Hematopoietic multipotent progenitor cell treated with erythropoietin and hydrocortisone succinate and interleukin-3 and kit ligand, for 17 days (in vitro differentiated cells): ENCODE measurements at places on chromosomes 3 and 15.

DNA sequence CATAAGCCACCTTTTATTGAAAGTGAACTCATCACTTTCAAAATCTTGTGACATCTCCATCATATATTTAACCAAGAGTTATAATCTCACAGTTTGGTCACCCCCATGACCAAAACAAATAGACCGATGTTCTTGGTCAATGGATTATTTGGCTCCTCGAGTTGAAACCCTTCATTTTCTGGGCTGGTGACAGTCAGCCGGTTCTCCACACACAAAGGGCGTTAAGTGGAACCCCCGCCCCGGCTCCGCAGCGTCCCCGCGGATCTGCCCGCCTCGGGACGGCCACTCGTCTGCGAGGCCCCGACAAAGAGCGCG lies 772 bp downstream of the TSPAN3 start:
- DNase-seq, result no peak

- no peak for DNase-seq
These were observed 106.3 kb upstream of the ALCAM start for GRCh38 chr3:105260385-105260784.

DNA sequence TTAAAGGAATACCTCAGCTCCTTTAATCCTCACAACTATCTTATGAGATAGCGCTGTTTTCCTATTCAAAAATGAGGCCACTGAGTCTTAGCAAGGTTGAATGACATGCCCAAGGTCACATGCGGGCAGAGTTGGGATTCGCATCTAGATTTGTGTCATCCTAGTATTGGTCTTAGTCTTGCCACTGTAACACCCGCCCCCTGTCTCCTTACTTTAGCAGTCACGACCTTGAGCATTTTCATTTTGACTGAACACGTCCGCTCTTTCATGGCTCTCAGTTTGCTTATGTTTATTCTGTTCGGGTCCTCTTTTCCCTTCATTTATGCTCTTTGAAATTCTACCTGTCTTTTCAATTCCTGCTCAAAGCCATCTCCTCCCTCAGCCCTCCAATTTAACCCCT lies 112.5 kb upstream of the CADPS start:
- no peak for DNase-seq

DNA sequence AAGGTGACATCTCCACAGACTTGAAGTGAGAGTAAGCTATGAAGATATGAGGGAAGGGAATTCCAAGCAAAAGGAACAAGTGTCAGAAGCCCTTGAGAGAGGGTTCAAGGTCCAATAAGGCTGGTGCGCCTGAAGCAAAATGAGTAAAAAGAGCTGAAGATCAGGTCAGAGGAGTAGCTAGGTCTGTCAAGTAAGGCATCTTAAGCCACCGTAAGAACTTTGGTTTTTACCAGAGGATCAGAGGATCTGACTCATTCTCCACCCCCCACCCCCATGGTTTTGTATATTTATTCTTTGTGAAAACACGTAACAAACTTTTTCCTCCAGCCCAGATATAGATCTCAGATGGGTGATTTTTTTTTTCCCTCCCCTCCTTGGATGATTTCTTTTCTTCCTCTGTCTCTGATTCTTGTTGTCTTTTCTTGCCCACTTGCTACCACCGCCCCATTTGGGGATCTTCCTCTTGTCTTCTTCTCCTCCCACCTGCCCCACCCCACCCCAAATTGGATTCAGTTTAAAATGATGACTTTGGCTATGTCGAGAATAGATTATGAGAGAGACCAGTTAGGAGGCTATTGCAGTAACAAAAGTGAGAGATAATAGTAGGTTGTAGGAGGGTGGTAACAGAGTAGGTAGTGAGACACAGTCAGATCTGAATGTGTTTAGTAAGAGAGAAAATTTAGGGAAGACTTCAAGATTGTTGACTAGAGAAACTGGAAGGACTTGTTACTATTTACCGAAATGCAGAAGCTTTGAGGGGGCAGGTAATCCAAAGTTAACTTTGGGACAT lies 6.1 kb downstream of the TRMT10C start:
- no peak for DNase-seq

DNA sequence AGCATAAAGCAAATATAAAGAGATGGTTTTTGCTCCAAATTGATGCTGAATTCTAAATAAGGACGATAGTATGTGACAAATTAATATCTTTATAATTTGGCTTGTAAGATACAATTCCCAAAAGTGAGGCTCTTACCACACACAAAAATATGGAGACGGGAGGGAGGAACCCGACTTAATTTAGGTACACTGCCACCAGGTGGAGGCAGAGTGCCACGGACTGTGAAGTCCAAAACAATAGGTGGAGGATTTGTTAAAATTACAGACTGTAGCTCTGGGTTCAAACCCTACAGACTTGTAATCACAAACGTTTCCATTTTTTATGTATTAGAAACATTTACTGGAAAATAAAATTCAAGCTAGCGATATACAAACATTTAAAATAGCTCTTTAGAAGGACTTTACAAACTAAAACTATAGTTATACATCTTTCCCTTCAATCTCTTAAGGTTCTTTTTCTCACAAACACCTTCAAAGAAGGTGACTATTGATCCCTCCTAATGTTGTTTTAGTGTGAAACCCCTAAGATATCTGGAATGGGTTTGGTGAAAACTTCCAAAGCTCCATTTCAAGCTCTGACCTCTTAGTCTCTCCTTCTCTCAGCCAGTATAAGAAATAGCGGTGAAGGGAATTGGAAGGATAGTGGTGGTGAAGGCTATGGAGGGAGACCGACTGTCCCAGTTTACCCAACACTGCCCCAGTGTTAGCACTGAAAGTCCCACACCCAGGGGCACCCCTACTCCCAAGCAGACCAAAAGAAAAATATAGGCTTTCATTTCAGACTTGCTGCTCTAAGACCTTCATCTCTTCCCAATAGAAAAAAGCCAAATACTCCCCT lies 89.7 kb downstream of the AQP9 start:
- peak; percentile 54 for DNase-seq

DNA sequence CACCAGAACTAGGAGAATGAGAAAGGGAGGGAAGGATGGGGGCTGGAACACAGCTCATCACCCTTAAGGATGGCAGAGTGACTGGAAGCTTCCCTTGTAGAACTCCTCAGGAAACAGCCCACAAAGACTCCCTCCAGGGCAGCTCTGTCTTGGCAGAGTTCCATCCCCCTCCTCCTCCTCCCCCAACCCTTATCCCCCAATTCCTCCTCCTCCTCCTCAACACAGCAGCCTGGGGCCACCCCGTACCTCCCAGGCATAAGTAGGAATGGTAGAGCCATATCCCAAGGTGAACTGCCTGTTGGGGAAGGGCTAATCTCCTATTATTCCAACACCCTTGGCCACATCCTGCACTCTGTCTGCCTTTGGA lies 38.8 kb downstream of the ADCY5 start:
- DNase-seq, result no peak

GRCh38 chr3:45124352-45124751 lies 21.8 kb downstream of the CDCP1 start:
- DNase-seq, result no peak

DNA sequence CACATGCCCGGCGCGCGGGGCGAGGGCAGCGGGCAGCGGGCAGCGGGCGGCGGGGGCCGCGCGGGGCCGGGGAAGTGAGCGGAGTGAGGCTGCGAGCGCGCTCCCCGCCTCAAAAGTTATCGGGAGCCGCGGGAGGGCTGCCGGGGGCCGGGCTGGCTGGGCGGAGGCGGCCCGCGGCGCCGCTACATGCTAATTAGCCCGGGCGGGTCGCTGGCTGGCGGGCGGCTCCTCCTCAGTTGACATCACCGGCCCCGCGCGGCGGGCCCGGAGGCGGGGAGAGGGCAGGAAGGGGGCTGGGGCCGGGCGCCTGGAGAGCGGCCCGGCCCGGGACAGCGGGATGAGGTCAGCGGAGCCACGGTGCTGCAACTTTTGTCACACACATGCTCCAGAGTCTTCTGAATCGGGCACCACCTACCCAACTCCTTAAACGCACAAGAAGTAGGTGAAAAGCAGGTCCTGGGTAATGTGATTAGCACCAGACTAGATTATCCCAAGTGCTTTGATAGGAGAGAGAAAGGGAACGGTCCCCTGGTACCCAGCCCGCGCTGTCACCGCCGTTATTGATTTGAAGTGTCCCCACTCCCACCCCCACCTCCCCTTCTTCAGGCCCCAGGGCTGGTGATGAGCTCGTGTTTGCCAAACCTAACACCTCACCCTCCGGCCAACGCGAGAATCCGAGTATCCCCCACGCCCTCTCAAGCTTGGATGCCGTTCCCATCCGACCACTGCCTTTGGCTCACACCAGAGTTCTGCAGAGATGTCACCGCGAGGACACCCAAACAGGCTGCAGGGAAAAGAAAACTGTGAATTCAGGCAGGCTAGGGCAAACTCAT lies at the start of gene HEG1:
Gene HEG1 (minus strand): TSS at position 85 of the 833 bp plus-strand sequence. CDS start 107 bp downstream, outside the sequence.
- no peak for DNase-seq

DNA sequence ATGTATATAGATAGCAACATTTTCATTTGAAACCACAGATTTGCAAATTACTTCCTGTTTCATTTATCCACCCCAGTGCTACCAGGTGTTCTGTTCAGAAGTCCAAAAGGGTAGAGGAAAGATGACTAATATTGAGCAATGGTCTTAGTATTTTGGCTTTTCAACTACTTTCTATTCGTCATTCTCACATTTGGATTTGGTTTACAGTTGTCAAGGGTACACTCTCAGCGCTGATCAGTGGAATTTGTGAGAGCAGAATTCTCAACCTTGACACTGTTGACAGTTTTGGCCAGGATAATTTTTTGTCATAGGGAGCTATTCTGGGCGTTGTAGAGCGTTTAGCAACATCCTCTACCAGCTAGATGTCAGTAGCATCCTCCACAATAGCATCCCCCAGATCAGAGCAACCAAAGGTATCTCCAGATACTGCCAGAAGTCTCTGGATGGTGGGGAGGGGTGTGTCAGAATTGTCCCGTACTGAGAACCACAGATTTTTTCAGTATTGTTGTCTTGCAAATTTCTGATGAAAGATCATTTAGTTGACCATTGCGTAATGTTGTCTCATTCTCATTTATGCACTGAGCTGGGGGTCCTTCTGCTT lies 4.2 kb downstream of the HMCES start:
- no peak for DNase-seq

DNA sequence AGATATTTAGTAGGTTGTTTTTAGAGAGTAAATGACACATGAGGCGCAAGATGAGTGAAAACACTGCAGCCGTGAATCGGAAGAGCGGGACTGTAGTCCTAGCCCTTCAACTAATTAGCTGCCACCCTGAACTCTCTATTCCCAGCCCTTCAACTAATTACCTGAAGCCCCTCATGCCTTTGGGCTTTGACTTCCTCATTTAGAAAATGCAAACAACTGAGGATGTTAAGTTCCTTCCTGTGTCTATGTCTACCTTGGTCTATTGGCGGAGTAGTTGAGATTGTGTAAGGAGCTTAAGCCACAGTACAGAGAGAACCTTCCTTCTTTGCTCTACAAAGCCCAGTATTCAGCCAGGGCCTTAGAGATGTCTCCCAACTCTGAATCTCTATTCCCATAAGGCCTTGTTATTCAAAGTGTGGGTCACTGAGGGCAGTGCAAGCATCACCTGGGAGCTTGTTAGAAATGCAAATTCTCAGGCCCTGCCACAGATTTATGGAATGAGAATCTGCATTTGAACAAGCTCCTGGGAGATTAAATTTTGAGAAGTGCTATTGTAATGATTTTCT lies 71.8 kb upstream of the SCN5A start:
- DNase-seq, result no peak
